H4 (cell line): ENCODE measurements at places on chromosomes 7 and 10. TPM values are rescaled to one million over a fixed set of nuclear protein-coding genes. Genes with fewer than 3 reads are reported as not detected.

DNA sequence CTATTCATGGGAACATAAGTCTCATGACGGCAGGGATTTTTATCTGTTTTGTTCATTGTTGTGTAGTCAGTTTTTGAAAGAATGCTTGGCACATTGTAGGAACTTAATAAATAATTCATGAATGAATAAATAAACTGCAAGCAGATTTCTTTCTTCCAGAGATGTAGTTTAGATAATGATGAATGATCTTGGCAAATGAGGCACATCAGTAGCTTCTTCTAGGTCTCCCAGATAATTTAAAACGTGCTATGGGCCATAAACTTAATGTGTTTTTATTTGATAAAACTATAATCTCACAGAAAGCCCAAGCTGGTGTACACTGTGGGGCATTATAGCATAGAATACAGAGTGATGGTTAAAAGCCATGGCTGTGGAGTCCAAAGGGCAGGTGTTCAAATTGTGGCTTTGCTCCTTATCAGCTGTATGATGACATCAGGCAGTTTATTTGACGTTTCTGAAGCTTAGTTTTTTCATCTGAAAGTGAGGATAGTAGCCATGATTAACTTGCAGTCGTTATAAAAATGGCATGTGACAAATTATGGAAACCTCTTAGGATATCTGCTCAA is 3.5 kb downstream of the MGAM start:
- DNase-seq, result no peak

DNA sequence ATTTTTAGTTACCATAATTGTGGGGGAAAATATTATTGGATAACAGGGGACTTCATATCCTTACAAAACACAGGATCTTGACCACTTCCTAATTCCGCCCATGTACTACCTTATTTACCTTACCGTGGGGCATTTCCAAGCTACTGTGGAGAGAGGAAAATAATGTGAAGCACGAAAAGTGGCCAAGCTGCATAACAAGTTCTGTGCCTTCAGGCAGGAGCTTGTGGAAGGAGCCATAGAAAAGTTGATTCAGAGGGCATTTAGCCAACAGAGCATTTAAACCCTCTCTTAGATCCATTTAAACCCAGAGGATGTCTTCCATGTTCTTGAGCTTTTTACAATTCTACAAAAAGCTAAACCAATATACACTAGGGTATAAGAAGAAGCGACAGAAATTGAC is 41.6 kb downstream of the DNAJB9 start:
- no peak for DNase-seq

DNA sequence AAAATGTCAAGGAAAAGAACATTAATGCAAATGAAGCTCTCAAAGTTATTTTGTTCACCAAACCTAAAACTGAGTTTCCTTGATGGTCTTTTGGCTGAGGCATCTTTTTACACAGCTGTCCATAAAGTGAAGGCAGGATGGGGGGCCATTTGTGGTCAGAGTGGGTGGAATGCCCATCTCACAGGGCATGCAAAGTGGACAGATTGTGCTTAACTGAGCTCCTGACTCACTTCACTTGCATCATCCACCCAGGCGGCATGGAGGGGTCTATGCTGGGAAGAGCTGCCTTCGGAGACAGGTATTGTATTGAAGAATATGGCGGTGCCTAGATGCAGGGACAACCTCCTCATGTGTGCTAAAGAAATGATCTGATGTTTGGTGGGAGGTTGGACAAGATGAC is 905.3 kb downstream of the KCNMA1 start:
- DNase-seq, result no peak

The HSPA12A gene
- total RNA-seq, result 5.4 and 5.5 TPM in 2 replicates

The CCDC3 gene
- total RNA-seq, result 2.1 and 2.4 TPM in 2 replicates
